Activated effector memory CD4-positive, alpha-beta T cell treated with anti-CD3 and anti-CD28 coated beads, Interleukin-2, amount 50 U/mL, for 16 hours (primary cell): ENCODE measurements at places on chromosomes 12 and 14.

DNA sequence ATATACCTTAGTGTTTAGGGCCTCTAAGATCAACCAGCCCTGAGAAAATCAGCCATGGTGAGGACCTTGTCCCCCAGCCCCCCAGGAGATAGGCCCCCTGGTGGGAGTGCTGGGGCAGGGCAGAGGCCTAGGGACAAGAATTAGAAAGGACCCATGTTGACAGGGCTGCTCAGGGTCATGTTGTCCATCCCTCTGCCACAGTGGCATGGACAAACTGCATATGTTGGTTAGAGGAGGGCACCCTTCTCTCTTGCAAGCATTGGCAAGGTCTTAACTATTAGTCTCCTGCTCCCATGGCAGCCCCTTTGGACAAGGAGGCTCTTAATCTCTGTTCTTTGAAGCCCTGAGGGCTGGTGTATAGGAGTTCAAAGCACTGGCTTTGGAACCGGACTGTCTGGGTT, 755 bp upstream of the PTPN6 start:
- peak; percentile 73 for DNase-seq

- no peak for DNase-seq
Measured at GRCh38 chr12:110436231-110436630, 13.9 kb downstream of the ARPC3 start.

DNA sequence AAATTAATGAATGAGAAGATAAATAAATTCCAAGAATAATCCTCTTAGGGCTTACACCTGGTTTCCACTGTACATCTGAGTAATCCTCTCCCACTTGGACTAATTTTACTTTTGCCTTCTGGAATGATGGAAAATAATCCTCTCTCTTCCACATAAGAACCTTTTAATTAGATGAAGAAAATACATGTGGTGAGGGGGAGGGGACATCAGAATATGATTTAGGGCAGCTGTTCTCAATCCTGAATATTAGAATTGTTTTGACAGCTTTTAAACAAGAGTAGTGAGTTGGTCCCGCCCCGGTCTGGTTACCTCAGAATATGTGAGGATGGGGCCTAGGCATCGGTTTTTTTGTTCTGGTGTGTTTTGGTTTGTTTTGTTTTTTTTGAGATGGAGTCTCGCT, 51.5 kb downstream of the HECTD4 start:
- no peak for DNase-seq

- DNase-seq = no peak
Measured at GRCh38 chr14:101726954-101727302, 34.6 kb upstream of the PPP2R5C start.

DNA sequence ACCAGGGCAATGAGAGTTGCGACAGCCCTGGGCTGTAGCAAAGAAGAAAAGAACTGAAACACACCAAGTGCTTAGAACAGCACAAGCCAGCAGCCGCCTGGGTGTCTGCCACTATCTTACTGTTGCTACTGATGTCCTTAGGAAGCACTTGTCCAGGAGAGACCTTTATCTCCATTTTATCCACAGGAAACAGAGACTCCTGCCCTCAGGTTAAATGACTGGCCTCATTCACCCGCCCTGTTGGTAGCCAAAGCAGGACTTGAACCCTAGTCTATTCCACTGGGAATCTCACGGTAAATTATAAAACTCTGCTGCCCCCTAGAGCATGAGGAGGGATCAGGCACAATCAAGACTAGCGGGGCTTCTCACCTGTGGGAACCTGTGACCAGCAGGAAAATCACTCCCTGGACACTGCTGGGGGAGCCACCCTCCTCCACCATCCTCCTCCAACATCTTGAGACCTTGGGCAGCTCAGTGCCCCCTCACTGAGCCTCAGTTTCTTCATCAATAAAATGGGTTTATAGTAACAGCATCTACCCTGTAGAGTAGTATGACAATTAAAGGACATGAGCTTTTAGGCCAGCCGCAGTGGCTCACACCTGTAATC, 20.5 kb upstream of the TESC start:
- no peak for DNase-seq

- no peak for DNase-seq
Measured at GRCh38 chr12:117064596-117064995, 34.6 kb downstream of the TESC start.

DNA sequence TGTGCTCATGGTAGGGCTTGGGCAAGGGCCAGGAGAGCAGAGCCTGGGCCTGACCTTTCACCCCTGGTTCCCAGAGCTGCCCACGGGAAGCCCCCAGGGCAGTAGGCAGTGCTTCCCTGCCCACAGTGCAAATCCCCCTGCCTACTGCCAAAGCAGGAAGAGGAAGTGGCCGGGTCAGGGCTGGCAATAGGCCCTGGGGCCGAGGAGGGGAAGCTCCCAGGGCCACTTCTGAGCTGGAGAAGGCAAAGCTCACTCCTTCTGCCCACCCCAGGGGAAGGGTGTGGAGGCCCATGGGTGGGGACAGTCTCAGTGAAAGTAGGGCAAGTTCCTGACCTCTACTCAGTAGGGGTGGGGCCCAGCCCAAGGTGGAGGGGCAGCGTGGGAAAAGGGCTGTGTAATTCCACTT, 5.4 kb upstream of the NR4A1 start:
- no peak for DNase-seq

DNA sequence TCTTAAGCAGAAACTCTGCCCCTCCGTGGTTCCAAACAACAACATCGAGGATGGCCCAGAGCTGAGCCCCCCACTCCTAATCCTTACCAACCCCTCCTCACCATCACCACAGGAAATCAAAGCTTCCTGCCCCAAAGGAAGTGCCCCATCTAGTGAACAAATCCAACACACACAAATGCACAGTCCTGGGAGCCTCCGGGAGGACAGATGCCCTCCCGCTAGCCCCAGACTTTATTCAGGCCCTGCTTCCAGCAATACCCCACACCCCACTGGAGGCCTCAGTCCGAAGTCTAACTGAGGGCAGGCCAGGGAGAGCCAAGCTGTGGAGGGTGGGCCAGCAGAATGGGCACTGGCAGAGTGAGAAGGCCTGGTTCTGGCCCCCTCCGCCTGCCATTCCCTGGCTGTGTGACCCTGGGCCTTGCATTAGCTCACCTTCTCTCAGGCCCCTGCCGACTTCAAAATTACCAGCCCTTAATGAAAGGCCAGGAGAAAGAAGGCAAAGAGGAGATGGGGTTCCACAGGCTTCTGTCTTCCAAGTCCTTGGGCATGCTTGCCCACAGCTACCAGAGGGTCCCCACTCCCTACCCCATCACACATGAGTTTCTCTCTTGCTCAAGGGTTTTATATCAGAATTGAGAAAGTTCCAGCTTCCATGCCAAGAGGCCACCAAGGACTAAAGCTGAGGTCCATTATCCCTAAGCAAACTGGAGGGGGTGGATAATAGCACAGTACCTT, 2.3 kb downstream of the HDAC7 start:
- DNase-seq = no peak

DNA sequence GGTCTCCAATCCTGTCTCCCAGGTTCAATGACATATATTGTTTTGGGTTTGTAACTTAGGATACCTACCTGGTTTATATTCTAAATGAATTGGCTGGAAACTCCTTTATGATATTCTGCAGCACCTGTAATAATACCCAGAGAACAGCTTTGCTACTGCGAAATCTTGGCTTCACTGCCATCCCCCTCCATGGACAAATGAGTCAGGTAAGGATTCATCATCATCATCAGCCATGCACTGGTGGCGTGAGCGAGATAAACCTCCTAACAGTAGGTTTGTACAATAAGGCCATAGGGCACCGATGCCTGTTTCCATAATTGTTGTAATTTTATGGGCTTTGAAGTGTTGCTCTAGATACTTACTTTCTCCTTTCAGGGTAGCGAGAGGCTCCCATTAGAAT, 10.7 kb downstream of the DDX47 start:
- DNase-seq = no peak

- DNase-seq = peak; percentile 77
Measured at GRCh38 chr12:116236148-116236731, 41.3 kb downstream of the MED13L start.

GRCh38 chr12:81257947-81258551, 180.2 kb downstream of the ACSS3 start:
- no peak for DNase-seq

GRCh38 chr14:91143862-91144261, 30.0 kb downstream of the DGLUCY start:
- DNase-seq = no peak

GRCh38 chr14:65945327-65945726, 532.8 kb downstream of the FUT8 start:
- no peak for DNase-seq

DNA sequence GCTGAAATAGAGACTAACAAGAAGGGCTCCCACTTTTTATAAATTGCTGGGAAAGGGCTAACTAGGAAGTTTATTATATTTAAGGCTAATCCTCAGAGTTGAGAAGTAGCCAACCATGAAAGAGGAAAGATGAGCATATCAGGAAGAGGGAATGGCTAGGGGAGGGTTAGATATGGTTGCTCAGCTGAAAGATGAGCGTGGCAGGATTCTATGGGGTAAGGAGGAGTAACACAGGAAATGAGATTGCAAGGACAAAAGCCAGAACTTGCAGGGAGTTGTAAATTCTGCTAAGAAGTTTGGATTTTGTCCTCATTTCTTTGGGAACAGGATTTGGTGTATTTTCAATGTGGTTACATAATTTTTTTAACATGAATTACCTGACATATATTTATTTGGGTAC, 127.4 kb upstream of the ATP2B1 start:
- DNase-seq = no peak

- DNase-seq = no peak
Measured at GRCh38 chr12:116200812-116201211, 76.7 kb downstream of the MED13L start.

GRCh38 chr12:31029916-31030562, 43.6 kb upstream of the DDX11 start:
- no peak for DNase-seq

DNA sequence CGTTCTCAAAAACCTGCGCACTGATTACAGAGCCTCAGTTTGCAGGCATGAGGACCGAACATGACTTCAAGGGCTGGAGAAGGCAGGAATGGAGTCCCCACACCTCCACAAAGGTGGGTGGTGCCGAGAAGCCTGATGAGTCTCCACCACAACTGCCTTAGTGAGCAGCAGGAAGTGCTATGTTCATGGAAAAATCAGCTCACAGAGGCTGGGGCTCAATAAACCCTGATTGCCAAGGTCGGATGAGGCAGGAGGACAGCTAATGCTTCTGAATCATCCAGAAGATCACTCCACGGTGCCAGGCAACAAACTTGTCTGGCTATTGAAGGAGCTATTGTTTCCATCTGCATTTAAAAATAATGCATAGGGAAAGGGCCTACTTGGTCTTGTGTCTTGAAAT, 31.1 kb downstream of the APPL2 start:
- DNase-seq = no peak

DNA sequence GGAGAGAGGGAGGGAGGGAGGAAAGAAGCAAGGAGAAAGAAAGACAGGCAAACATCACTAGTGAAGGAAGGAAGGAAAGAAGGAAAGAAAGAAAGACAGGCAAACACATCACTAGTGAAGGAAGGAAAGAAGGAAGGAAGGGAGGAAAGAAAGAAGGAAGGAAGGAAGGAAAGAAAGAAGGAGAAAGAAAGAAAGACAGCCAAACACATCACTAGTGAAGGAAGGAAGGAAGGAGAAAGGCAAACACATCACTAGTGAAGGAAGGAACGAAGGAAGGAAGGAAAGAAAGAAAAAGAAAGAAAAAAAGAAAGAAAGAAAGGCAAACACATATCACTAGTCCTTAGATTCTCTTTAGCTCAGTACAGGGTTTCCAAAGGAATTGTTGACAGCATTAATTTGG, 5.3 kb downstream of the FZD10 start:
- DNase-seq = no peak

- DNase-seq = peak; percentile 85
Measured at GRCh38 chr14:64760146-64760755, 56.0 kb downstream of the PLEKHG3 start.

DNA sequence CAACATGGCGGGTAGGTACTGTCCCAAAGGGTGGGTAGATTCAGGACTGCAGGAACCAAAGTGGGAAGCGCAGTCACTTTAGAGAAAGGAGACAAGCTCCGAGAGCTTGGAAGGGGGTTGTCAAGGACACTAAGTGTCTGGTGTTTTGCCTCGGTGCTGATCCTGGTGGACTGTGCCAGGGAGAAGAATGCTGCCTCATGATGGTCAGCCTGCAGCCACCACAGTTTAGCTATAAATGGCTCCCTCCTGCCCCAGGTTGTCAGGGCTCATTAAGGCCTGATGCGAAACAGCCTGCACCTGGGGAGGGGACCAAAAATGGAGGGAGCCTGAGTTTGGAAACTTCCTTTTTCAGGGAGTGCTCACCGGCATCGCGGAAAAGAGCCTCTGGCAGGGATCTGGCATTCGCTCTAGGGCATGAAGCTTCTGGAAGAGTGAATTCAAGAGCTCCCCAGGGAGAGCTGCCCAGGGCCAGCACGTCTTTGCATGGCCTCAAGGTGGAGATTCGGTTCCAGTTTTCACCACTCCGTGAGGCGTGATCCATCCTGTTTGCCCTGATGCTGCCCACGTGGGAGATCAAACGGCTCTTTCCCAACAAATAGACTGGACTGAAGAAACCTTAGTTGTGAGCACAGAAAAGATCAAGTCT, 164.0 kb downstream of the FOXN3 start:
- DNase-seq = no peak

GRCh38 chr12:94650143-94651056, at the start of gene TMCC3:
TMCC3 (minus strand) TSS chr12:94650557; CDS start chr12:94650430, 127 bp downstream.
- DNase-seq = peak; percentile 64

DNA sequence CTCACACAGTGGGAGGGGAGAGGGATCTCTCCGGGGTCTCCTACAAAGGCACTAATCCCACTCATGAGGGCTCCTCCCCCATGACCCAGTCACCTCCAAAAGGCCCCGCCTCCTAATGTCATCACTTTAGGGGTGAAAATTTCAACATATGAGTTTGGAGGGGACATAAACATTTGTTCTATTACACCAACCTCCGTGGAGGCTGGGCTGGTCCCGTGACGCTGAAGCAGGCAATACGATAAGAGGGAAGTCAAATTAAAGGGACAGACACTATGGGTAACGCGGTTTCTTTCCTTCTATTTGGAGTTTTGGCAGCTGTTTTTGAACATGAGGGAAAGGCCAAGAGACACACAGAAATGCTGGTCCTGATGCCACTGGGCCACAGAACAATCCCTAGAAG, 175.7 kb upstream of the VASH1 start:
- no peak for DNase-seq

DNA sequence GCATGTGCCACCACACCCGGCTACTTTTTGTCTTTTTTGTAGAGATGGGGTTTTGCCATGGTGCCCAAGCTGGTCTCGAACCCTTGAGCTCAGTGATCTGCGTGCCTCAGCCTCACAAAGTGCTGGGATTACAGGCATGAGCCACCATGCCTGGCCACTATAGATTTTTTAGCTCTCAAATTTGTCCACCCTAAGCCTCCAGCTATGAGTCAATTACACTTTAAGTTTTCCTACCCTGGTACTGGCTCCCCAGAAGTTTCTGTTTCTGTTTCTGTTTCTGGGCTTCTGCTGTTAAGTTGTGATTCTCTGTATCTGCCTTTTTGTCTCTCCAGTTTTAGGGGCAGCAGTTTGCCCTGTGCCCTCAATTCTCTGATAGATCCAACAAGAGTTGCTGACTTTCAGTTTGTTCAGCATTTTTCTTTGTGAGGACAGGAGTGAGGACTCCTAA, 4.4 kb upstream of the TINF2 start:
- peak; percentile 65 for DNase-seq

GRCh38 chr12:108447168-108447832, 67.8 kb upstream of the FICD start:
- DNase-seq = no peak

GRCh38 chr12:130825771-130826150, 13.3 kb downstream of the STX2 start:
- no peak for DNase-seq

GRCh38 chr14:39733741-39734140, 301.5 kb upstream of the FBXO33 start:
- no peak for DNase-seq

- no peak for DNase-seq
Measured at GRCh38 chr12:59651229-59651920, 55.5 kb downstream of the SLC16A7 start.

GRCh38 chr14:98035396-98035795, 1236.6 kb downstream of the BCL11B start:
- no peak for DNase-seq
